ENCODE measurements at places on chromosomes 1 and 21. TPM values are rescaled to one million over a fixed set of nuclear protein-coding genes. Genes with fewer than 3 reads are reported as not detected.

Gene SLC45A1
- total RNA-seq, result 1.9 TPM

DNA sequence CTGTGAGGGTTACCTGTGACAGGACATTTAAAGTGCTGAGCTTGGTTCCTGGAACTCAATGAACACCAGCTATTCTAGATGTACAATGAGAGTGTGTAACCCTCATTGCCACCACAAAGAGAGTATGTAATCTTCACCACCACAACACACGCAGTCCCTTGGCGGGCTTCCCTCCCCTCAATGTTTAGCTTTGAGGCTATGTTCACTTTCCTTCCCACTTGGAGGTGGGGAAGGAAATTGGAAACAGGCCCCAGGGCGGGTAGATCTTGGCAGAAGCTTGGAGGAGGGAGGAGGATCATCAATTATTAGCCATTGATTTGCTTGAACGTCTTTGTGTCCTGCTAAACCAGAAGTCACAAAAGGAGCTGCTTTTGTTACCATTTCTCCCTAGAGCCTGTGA, 8.3 kb upstream of the COL16A1 start:
- DNase-seq, result no peak

- DNase-seq, result no peak
Observed at GRCh38 chr1:95332754-95333153, 98.7 kb downstream of the RWDD3 start.

DNA sequence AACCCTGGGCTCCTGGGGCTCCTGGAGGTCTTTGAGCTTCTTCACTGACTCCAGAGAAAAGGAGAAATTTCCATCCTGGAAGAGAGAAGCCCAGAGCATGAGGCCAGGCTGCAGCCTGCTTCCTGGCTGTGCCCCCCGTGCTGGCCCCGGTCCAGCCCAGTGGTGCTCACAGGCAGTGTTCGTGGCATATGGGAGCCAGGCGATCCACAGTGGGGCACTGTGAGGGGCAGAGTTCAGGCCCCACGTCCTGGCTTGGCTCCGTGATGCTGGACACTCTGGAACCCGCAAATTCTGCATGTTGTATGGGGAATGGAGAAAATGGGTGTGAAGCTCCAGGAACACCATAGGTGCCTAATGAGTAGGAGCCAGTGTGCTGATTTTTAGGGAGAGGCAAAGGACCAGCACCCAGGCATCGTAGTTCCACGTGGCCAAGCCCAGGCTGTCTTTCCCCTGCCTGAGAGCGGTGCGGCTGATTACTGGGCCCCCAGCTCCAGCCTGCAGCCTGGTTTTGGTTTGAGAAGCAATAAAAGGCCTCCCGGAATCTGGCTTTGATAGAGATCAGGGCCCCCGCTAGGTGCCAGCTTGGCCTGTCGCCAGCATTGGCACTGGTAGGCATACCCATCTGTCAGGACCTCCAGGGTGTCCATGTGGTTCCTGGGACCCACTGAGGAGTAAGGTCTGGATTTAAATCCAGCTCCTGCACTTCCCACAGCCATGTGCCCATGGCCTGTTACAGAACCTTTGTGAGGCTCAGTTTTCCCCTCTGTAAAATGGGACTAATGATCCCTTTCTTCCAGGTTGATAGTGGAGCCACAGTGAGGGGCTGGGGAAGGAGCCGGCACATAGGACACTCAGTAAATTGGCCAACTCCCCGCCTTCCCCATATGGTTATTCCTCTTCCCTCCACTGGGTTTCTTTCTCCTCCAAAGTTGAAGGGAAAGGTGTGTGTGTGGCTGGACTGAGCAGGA, 725 bp downstream of the GUCA2A start:
- DNase-seq, result peak; percentile 53

GRCh38 chr1:232292818-232293217, 337.1 kb downstream of the SIPA1L2 start:
- no peak for DNase-seq

DNA sequence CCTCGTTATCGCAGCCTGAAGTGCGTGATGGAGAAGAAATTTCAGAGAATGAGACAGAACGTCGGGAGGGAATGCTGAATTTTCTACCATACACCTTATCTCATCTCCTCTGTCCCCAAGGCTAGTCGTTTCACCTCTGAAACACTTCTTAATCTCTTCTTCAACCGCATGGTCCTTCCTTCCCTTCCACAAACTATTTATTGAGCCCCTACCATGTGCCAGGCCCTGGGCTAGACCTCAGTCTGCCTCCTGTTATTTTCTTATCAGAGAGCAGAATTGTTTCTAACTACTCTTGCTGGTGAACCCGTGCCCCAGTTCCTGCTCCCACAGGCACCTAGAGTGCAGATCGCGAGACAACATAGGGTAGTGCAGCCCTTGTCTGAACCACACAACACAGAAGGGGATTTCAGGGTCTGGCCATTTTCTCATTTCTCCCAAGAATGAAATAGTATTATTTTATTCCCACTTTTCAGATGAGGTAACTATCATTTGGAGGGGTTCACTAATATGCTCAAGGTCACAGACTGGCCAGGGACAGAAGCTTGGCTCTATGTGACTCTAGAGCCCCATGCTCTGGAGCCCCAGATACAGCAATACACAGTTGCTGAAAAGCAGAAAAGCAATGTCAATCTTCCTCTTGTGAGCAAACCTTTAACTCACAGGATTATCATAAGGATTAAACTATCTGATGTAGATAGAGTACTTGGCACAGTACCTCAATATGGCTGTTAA, 598 bp upstream of the ADIPOR1 start:
- no peak for DNase-seq

GRCh38 chr1:167132301-167133010, 38.6 kb downstream of the STYXL2 start:
- DNase-seq, result no peak

DNA sequence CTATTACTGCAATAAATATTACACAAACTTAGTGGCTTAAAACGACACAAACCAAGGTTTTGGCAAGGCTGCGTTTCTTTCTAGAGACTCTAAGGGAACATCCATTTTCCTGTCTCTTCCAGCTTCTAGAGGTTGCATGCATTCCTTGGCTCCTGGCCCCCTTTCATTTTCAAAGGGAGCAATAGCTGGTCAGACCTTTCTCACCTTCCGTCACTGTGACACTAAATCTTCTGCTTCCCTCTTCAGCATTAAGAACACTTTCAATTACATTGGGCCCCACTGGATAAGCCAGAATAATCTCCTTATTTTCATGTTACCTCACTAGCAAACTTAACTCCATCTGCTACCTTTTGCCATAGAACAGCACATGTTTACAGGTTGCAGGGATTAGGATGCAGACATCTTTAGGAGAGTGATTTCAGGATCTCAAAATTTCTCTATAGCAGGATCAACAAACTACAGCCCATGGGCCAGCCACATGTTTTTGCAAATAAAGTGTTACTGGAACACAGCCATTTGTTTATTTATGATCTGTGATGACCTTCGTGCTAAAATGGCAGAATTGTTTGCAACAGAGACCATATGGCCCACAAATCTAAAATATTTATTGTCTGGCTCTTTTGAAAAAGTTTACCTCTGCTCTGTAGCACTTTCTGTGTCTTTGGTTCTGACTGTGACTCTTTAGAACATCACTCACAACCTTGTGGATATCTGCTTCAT, 221.5 kb upstream of the SGIP1 start:
- DNase-seq, result no peak

- no peak for DNase-seq
Observed at GRCh38 chr1:108057541-108057940, 92.6 kb upstream of the VAV3 start.

- DNase-seq, result no peak
Observed at GRCh38 chr1:32100807-32101708, 6.8 kb upstream of the KPNA6 start.

- no peak for DNase-seq
Observed at GRCh38 chr1:206100226-206100815, 16.9 kb downstream of the AVPR1B start.

DNA sequence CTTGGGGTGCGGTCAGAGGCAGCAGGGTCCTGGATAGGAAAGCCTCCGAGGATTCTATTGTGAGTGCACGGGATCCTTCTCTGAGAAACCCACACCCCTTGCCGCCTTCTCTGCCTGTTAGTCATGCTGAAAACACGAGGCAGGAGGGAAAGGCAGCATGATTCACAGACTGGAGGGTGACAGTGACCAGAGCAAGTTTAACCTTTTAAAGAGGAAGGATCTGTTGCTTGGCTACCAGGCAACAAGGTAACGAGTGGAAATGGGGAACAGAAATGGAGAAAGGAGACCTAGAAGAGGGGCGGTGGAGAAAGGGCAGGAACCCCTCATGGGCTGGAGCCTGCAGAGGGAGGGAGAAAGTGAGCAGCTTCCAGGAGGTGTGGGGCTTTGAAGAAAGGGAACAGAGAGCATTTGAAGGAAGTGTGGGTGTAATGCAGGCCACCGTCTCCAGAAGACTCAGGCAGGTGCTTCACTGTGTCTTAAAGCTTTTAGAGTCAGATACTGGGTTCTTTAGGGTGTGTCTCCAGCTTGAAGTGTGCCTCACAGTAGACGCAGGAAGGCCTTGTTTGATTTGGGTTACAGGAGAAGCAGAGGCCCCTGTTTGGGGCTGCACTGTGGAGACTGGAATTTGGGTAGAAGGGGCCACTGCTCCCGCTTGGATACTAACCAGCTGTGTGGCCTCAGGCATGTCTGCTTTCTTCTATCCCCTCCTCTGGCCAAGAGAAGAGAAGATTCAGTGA, 19.1 kb downstream of the OPTC start:
- DNase-seq, result no peak

DNA sequence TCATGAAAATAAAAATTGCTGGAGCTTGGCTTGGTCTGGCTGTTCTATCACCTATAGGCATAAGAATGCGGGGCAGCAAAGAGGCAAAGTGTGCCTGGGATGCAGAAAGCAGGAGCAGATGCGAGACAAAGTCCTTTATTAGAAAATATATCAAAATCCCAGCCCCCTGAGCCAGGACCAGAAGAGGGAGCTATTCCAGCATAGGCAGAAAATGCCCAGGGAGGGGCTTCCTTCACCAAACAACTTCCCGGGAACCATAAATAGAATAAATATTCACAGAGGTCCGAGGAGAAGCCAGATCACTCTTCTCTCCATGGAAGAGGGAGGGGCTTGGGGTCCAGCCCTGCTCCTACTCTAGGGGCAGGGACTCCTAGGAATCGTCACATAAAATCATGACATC, 5.0 kb downstream of the PPOX start:
- no peak for DNase-seq
